NCI-H524 treated with DMSO at 0.1 percent for 48 hours (cell line): ENCODE measurements at places on chromosomes 16 and 17.

GRCh38 chr17:49839455-49839854 lies 8.4 kb downstream of the TAC4 start:
- no peak for DNase-seq

DNA sequence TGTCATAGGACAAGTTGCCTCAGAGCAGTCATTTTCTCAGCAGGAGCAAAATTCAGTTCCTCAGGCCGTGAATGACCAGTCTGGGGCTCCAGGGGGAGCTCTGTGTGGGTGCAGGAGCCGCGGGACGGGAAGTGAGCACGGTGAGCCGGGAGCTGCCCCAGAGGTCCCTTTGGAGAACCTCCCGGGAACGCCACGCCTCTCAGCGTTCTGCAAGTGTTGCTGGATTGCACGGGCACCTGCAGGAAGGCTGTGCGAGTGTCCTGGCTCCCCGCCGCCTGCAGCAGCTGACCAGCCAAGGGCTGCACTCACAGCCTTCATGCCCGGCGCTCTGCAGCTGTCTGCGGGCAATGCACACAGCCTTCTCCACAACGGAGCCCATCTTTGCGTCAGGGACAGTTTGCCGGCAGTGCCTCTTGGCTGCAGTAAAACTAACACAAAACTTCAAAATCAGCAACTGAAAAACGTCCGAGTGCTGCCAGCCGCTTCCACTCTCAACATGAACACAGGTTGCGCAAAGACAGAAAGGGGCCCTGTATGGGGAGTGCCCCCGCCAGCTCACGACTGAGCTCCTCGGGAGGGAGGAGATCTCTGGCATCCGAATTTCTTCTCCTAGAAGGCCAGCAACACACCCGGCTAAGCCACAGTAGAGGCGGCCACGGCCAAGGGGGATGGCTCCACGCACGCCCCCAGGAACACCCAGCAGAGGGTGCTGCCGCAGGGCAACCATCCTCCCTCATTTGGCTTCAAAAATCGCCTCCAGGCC lies 16.0 kb downstream of the NDUFAF8 start:
- peak; percentile 45 for DNase-seq

DNA sequence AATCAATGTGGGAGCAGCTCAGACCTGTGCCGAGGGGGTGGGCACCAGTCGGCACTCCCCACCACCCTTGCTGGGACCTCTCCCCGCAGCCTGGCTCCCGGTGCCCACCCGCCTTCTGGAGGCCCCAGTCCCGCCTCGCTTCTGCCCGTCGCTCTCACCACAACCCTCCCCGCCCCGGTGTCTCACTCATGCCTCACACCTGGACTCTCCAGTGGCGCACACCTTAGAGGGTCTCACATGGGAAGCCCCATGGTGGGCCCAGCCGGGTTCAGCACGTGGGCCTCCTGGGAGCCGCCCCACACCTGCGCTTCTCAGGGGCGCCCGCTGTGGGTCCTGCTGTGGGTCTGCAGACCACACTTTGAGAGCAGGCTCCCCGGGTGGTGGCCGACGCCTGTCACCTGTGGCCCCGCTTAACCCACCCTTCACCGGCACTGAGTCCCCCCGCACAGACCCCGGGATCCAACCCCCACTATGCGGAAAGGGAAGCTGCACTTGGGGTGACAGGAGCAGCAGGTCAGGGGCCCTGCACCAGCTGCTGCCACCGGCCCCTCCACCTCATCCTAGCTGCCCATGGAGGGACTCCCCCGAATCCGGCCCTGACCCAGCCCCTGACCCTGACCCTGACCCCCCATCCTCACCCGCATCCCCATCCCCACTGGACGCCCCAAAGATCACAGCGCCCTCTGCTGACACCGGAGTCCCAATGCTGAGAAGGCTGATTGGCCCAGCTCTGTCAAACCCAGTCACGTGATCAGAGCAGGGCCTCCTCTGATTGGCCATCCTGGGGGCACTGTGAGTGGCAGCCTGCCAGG lies 27.4 kb upstream of the SLC38A10 start:
- no peak for DNase-seq

DNA sequence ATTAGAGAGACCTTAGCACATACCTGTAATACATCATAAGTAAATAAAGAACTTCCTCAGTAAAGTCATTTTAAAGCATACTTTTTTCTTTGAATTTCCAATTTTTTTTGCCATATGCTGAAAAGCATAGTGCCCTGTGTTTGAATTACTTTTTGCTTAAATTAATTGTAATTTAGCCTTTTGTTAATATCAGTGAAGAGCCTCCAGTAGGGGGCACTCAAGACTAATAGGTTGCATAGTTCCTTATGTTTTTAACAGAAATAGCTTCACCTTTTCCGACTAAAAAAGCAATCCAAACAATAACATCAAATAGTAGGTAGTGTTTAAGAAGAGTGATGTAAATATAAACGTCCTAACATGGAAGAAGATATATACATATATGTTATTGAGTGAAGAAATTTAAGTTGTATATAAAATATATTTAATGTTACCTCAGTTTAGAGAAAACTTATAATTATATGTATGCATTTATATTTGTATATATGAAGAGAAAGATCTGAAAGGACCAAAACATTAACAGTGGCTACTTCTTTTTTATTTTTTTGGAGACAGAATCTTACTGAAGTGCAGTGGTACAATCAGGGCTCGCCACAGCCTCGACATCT lies 18.6 kb downstream of the RAD51C start:
- DNase-seq: no peak

DNA sequence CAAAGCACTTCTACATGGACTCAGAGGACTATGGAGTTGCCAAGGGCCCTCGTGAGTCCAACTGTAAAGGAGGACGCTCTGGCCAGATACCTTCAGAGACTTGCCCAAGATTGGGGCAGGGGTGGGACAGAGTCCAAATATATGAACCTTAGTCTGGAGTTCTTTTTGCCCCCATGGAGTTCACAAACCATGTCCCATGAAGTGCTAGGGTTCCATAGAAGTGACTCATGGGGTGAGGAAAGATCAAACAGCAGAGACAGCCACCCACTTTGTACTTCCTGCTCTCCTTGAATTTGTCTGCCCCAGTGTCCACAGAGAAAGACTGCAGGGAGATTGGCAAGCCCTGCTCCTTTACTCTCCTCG lies 29.0 kb downstream of the SRL start:
- DNase-seq: no peak

- DNase-seq: no peak
Observed at GRCh38 chr17:82167028-82167427, 45.6 kb downstream of the CCDC57 start.

DNA sequence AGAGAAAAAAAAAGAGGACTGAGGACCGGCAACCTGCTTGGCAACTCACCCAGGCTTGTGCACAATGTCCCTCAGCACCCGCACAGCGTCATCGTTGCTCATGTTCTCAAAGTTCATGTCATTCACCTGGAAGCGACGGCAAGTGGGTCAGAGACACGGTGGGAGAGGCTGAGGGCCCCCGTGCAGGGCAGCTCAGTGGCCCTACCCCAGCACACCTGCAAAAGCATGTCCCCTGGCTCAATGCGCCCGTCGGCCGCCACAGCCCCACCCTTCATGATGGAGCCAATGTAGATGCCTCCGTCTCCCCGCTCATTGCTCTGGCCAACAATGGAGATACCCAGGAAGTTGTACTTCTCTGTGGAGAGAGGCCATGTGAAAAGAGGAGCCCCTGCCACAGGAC lies 5.4 kb downstream of the DVL2 start:
- DNase-seq: no peak

DNA sequence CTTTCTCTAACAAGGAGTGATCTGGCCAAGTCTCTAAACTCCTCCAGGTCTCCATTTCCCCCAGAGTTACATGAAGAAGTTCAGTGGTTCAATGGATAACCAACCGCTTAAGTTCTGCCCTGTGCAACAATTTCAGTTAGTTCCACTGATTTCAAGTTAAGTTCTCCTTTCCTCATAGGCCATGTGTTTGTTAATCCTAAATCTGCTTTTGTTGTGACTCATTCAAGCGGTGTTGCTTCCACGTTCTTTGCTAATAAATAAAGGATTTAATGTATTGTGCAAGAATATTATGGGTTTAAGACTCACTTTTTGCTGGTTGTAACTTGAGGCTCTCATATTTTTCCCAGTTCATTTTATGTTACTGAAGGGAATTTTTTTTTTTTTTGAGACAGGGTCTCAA lies 36.3 kb downstream of the GNA13 start:
- DNase-seq: no peak

GRCh38 chr16:7185689-7186088 lies 147.0 kb upstream of the RBFOX1 start:
- no peak for DNase-seq

DNA sequence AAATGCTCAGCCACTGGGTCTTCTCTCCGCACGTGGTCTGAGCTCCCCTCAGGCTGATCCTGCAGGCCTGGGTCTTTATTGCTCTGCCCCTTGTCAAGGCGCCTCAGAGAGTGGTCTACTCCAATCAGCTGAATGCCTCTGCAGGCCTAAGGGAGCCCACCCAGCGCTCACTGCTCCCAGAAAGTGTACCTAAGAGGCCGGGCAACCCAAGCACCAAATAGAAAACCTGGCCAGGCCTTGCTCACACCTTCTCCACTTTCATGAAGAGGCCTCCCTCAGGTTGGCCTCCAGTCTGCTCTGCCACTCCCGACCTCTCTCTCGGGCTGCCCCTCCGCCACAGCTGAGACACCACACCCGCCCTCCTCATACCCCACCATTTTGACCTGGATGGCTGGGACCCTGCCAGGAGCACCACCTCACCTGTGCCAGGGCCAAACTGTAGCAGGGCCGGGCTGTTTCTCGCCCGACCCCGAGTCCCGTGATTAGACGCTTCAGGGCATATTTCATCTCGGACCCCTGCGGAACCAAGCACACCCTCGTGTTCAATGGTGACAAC lies 665 bp downstream of the MYBBP1A start:
- no peak for DNase-seq

DNA sequence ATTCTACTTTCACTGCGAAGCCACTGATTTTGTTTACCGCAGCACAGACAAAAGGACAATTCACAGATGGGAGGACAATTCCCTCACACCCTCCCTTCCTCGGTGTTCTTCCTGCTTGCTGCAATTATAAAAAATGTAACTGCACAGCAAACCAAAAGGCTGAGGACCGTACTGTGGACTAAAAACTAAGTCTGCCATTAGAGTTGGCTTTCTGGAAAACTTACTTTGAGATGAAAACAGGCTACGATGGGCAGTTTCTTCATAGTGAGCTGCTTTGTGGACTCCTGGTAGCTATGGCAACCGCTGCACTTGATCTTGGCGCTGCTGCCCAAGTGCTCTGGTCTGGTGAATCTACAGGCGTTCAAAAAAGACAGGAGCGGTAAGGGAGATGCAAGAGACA lies 35.2 kb downstream of the USP22 start:
- DNase-seq: no peak

DNA sequence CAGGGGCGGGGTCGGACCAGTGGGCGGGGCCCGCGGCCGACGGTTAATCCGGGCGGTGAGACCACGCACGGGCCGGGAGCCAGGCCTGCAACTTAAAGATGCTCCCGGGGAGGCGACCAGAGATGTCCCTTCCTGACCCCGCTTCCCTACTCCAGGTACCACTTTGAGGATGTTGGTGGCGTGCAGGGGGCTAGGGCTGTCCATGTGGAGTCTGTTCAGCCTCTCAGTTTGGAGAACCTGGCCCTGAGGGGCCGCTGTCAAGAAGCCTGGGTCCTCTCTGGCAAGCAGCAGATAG lies 580 bp downstream of the RANGRF start:
- DNase-seq: no peak
